ENCODE measurements at places on chromosomes 5 and 9.
A peak's percentile ranks its signal among the peaks of the same experiment; 100 is the strongest.

DNA sequence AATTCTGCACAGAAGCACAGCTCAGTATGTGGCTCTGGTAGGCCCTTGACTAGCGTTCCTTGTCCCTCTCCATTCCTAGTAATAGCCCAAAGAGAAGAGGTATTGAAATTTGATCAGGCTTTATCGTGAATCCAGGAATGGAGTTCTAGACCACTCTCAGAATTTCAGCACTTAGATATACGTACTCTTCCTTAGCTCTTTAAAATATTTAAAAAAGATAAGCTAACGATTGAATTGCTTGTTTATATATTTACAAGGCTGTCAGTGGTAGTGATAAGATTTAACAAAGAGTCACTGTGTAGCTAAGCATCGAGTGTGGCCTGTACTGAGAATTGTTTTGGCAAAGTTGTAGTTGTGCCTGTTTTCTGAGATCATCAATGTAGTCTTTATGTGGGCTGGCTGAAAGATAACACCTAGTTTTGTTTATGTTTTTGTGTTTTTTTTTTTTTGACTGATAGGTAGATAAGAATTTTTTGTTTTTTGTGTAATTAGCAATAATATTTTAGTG, 2.5 kb downstream of the KIAA1958 start:
- no peak for DNase-seq

GRCh38 chr5:74587300-74587699, 53.2 kb downstream of the ENC1 start:
- no peak for DNase-seq

DNA sequence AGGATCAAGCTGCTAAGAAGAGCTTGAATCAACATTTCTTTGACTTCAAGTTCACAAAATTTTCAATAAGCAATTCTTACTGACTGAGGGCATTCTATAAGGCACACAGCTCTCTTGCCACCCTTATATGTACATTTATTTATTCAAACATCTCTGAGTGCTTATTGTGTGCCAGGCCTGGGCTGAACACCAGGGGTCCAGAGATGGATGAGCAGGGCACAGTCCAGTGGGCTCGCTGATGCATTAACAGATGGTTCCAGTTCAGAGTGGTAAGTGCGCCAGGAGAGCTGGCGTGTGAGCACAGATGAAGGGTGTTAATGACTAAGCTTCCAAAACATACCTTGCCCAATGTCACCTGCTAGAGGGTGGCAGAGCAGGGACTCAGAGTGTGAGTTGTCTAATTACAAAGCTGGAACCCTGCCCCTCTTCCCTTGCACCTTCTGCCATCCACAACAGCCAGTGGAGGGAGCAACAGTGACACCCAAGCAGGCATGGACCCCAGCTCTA, 24.6 kb downstream of the ALG2 start:
- no peak for DNase-seq

GRCh38 chr9:83334320-83334719, 203.9 kb downstream of the FRMD3 start:
- DNase-seq: peak; percentile 78

GRCh38 chr5:20649966-20650365, 662.0 kb upstream of the CDH18 start:
- no peak for DNase-seq

- no peak for DNase-seq
These were observed 7.0 kb upstream of the UGT3A2 start for GRCh38 chr5:36073595-36074216.

GRCh38 chr5:97118261-97119006, 24.0 kb downstream of the LIX1 start:
- no peak for DNase-seq

- DNase-seq: no peak
These were observed 18.2 kb upstream of the MLANA start for GRCh38 chr9:5872511-5872910.

DNA sequence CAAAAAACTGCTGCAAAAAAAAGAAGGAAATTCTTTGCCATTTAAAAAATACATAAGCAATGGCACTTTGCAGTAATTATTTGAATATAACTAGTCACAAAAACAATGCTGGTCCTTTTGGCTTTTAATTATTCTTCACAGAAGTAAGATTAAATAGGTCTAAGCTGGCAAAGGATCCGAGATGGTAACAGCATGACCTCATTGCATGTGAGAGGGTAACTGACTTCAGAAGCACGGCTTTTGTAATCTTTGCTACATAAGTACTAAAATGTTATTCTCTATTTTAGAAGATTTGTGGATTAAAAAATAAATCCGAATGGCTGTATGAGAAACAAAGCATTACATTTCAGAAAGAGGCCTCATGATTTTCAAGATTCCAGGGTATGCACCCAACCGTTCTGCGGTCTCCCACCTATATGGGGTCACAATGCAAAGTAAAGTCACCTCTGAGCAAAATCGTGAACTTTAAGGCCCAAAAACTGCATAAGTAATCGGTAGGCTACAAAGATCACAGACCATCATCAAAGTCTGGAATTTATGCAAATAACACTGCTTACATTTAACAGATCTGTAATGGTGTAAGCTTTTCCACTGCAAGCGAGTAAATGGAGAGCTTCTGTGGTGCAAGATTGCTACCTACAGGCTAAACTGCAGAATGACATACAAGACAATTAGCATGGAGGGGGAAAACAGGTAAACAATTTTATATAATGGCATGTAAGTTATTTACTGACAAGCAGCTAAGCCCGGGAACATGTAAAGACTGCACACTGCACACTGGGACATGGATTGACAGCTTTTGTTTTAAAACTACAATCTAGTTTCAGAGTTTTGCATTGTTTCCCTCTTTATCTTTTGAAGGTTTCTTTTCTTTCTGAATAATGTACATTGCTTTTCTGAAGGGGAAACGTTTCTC, 231.6 kb downstream of the SLF1 start:
- DNase-seq: no peak

DNA sequence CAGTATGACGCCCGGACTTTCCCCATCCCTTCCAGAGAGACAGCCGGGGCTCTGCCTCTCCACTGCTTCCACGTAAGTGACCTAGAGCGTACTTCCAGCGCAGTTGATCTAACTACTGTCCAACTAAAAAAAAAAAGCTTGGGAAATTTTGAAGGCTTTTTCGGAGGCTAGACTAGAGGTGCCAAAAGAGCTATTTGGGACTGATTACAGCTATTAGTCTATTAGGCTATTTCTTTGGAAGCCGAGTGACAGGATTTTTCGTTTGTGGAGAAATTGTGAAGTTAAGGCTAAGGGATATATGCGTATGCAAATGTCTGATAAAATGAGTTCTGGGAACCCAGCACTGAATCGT, 1.5 kb downstream of the CCNO start:
- DNase-seq: no peak

- no peak for DNase-seq
These were observed 4.5 kb downstream of the PKN3 start for GRCh38 chr9:128706671-128707381.

- DNase-seq: no peak
These were observed 47.0 kb downstream of the KIAA0825 start for GRCh38 chr5:94571415-94571814.

GRCh38 chr5:173333925-173334661, 5.9 kb upstream of the STC2 start:
- no peak for DNase-seq

DNA sequence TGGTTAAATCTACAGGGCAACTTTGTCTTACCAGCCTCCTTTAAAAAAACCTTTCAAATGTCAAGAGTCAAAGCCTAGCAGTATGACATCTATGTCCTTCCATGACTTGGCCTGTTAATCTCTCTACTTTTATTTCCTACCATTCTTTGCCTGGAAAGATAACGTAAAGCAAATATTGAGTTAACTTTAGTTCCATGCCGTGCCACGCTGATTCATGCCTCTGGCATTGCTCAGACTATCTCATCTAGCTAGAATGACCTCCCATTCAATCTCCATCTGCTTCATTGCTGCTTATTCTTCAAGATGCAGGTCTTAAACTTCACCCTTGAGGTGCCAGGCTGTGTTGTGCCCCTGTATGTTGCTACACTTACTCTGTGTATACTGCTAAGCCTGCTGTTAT, 729.8 kb downstream of the EFNA5 start:
- no peak for DNase-seq

DNA sequence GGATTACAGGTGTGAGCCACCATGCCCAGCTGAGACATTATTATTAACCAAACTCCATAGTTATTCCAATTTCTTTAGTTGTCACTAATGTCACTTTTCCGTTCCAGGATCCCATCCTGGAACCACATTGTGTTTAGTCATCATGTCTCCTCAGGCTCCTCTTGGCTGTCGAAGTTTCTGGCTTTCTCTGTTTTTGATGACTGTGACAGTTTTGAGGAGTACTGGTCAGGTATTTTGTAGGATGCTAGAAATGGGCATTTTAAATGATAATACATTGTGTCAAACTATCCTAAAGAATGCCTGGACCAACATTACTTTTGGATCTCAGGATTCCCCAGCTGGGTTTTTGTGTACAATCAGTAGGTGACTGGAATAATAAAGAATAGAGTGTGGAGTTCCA, 19.8 kb upstream of the NEUROG1 start:
- DNase-seq: no peak

- DNase-seq: no peak
These were observed 27.2 kb upstream of the FBP1 start for GRCh38 chr9:94666364-94667099.

- no peak for DNase-seq
These were observed 117.2 kb downstream of the CDC42SE2 start for GRCh38 chr5:131381021-131381420.

DNA sequence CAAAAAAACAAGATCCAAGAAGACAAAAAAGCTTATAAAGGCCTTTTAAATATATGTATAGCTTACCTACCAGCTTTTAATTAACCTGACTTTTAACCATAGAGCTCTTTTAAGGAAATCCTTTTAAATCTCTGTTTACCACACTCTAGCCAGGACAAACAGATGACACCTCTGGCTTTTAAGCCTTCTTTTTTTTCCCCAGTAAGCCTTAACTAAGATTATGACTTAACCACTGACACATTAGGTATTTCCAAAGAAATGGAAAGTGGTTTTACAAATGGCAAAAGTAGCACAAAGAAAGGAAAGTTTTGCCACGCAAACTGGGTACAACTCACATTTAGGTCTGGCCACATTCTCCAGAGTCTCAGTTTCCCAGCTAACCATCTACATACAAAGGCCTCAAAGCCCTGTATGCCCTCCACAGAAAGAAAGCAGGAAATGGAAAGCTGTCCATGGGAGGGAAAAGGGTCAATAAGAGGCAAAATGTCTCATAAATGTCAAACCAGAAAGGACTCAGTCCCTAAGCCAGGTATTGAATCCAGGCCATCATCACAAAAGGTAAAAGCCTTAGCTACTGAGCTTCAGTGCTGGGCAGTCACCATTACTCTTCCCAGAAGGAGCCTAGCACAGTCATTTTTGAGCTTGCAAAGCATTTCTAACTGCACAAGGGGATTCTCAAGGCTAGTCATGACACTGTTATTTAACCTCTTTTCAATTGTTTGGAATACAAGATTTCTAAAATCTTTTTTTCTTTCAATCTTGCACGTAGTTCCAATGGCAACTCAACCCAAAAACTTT, 19.7 kb downstream of the TMEM161B start:
- DNase-seq: no peak

DNA sequence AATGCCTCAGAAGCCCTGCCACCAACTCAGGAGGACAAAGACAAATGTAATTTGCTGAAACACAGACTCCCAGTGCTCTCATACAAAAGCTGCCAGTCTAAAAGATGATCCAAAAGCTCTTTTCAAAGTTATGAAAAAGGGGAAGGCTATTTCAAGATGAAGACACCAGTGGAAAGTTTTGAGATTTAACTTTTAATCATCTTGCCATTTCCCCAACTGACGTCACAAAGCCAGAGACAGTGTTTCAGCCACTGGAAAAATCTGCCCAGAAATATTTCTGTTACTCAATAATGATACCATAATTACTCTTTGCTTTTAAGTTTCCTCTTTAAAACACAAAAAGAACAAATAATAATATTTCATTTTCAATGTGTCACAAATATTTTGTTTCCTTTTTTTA, 20.9 kb downstream of the ENG start:
- no peak for DNase-seq

Data from stimulated activated CD4-positive, alpha-beta T cell treated with anti-CD3 and anti-CD28 coated beads, Interleukin-2, amount 100 ng/mL, for 48 hours (primary cell).